ENCODE measurements at places on chromosomes 6 and 20.

GRCh38 chr20:8421981-8422380 lies 289.9 kb downstream of the PLCB1 start:
- DNase-seq: no peak

- DNase-seq: no peak
Observed at GRCh38 chr6:150099546-150099945, 30.6 kb upstream of the ULBP3 start.

GRCh38 chr20:52172392-52173047 lies 19.1 kb downstream of the ZFP64 start:
- DNase-seq: no peak

DNA sequence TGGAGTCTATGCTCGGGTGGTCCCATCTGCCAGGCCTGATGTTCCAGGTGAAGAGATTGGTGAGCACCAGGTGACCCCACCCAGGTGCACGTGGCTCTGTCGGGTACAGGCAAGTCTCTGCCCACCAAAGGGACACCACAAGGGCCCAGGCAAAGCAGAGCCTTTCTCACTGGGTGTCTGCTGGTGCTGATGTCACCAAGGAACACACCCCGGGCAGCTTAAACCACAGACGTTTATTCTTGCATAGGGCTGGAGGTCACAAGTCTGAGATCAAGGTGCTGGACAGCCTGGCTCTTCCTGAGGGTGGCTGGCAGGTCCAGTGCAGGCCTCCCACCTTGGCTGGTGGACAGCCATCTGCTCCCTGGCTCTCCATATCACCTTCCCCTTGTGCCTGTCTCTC lies 100.7 kb upstream of the CD93 start:
- no peak for DNase-seq

GRCh38 chr6:7468382-7469081 lies 72.9 kb upstream of the DSP start:
- no peak for DNase-seq

- no peak for DNase-seq
Observed at GRCh38 chr6:169156108-169156792, 97.4 kb downstream of the THBS2 start.

DNA sequence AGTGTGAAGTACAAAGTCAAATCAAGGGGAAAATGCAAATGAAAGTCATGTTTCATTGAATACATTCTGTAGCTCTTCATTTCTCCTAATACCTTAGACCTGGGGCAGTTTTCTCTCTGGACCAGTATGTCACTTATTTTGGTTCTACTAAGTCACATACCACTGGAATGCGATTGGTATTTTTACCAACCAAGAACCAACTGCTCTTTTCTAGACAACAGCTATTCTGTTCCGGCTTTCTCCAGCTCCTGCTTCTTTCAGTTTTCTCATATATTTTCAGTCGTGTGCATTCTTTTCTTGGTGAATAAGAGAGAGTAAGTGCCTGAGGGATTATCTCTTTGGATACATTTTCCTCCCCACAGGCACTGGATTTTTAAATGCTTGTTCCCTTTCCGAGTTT lies 39.2 kb upstream of the SPACA1 start:
- DNase-seq: no peak

GRCh38 chr6:139534472-139535115 lies 160.1 kb upstream of the CITED2 start:
- peak; percentile 37 for DNase-seq

DNA sequence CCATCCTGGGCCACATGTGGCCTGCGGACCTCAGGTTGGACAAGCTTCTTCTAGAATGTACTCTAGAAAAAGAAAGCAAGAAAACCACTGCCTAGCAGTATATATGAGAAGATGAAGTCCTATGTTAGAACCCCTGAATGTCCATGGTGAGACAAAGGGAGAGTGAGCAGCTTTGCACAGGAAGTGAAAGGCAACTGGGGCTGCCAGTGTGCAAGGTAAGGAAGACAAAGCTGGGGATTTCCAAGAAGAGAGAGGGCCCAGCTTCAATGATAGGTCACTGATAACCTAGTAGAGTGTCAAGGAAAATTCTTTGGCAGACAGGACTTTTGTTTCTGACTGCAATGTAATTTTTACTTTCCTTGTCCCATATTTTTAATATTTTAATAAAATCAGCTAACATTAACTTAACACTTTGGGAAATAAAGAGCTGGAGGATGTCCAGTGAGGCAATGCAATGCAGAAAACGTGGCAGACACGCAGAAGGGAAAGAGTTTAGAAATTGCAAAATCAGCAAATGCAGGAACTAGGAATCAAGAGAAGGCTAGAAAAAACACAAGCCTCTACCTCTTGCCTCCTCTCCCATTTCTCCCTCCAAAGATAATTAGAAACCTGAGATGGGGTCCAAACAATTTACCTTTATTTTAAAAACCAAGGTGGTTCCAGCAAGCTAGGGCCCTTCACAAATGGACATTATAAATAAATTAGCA lies 47.4 kb downstream of the CYP39A1 start:
- DNase-seq: no peak

GRCh38 chr6:55782275-55782674 lies 93.1 kb downstream of the BMP5 start:
- DNase-seq: no peak

DNA sequence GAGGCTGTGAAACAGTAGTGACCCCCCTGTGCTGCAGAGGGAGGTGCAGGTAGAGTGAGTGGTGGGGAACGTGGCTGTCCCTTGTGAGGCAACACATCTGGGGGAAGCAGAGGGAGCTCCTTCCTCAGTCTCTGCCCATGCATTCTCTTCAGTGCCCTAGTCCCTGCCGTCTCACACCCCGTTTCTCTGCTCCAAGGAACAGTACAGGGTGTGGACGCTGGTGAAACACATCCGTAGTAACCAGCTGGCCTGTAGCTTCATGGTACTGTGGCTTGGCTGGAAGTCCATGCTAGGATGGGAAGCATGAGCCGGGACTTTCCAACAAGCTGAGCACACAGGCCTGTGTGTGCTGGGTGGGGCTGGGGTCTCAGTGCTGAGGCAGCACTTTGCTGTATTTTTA lies 25.4 kb upstream of the CST3 start:
- DNase-seq: no peak

- DNase-seq: no peak
Observed at GRCh38 chr6:74177506-74177905, 481.5 kb downstream of the CD109 start.

GRCh38 chr20:17640875-17641378 lies 41.1 kb downstream of the RRBP1 start:
- no peak for DNase-seq

GRCh38 chr6:167807756-167808155 lies 19.0 kb upstream of the AFDN start:
- no peak for DNase-seq

DNA sequence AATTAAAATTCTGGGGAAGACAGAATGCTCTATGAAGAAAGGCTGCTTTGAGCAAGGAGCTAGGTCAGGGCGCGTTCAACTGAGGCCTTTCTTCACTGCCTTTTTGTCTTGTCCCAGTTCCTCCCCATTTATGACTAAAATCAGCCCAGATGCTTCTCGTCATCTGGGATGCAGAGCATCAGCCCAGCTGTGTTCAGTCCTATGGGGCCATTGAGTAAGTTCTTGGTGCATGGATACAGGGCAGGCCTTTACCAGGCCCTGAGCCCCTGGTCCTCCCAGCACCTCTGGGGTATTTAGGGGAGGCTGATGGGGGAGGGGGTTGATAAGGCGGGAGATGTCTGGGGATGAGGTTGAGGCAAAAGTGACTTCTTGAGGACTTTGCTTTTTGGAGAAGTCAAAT lies 55.7 kb downstream of the PTPN1 start:
- DNase-seq: no peak

- no peak for DNase-seq
Observed at GRCh38 chr6:21780679-21781078, 187.1 kb downstream of the SOX4 start.

Measured in CD4-positive, alpha-beta T cell treated with Interleukin-4 for 1 hour (primary cell).